ENCODE measurements at places on chromosomes 7 and 10.

GRCh38 chr10:124217906-124218804, 124.8 kb upstream of the CHST15 start:
- no peak for DNase-seq

GRCh38 chr10:31896968-31897384, 31.7 kb downstream of the ARHGAP12 start:
- no peak for DNase-seq

DNA sequence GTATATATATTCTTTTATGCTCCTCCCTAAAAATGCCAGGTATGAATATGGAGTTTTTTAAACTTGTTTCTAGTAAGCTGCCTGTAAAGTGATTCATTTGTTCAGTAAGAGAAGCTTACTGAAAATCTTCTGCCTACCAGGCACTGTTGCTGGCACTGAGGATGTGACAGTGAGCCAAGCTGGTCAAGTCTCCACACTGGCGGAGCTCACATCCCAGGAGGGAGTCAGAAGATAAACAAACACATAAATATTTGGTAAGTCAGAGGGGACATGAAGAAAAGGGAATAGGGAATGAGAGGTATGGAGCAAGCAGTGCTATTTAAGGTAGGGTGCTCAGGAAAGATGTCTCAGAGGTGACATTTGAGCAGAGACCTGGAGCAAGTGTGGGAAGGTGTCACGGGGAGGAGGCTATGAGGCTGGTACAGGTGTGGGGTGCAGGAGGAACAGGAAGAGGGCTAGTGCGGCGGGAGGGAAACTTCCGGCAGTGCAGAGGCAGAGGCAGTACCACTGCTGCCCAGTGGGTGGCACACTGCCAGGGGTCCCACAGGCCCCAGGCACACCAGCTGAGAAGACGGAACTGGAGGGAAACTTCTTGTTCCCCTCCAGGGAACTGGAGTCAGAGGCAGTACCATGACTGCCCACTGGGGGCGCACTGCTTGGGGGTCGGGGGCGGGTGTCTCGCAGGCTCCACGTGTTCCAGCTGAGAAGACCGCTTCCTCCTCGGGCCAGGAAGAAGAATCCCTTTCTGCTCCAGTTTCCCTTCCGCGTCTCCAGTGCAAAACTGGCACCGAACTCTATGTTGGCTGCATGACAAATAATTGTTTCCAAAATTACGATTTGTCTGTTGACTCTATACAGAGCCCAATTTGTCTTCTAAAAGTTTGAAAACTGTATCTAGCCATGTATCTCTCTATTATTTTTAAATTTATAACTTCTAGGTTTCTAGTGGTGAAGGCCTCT, 161.0 kb downstream of the TEX36 start:
- no peak for DNase-seq

- DNase-seq: no peak
These were observed 17.4 kb downstream of the CNNM2 start for GRCh38 chr10:102935505-102935904.

All from NCI-H510A treated with DMSO at 0.1 percent for 48 hours (cell line).